ENCODE measurements at places on chromosomes 2 and 18.

DNA sequence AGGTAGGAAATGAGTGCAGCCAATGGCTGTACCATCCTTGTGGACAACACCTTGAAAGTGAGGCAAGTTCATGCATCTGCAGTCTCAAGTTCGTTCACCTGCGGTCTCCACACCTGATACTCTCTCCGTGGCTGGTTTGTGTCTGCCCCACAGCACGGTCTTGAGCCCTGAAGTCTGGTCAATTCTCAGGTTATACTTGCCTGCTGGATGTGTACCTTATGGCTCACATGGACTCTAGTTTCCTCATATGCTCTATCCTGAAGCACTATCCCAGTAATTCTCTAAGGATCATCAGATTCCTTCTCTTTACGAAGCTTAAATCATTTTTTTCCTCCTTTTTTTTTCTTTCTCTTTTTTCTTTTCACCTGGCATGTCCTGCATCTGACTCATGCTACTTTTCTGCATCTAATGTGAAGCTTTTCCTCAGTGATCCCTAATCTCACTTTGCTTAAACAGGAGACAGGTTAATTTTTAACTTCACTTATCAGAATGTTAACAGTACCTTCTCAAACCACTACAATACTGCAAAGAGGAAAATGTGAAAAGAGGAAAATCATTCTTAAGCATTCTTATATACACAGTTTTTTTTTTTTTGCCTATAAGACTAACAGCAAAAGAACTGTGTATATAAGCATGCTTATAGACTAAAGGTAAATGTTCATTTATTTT lies 511.2 kb downstream of the SOX11 start:
- no peak for DNase-seq

GRCh38 chr18:33826151-33826550 lies 248.1 kb downstream of the ASXL3 start:
- DNase-seq, result no peak

DNA sequence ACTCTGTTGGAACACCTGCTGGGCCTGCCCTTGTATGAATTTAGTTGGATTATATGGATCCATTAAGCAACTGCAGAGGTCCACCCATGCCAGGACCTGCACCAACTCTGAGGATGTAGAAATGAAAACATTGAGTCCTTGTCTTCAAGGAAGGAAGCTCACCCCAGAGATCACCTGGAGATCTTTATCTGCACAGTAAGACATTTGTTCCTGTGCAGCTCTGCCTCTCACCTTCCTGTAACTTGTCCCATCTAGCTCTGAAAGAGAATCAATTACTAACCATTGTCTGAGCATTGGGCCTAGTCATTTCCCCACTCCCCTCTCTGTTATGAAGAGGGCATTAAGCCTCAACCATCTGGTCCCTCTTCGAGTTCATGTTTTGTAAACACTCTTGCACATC lies 105.2 kb upstream of the YWHAQ start:
- DNase-seq, result no peak

- no peak for DNase-seq
These were observed 1115.3 kb downstream of the LRP1B start for GRCh38 chr2:141015341-141016047.

DNA sequence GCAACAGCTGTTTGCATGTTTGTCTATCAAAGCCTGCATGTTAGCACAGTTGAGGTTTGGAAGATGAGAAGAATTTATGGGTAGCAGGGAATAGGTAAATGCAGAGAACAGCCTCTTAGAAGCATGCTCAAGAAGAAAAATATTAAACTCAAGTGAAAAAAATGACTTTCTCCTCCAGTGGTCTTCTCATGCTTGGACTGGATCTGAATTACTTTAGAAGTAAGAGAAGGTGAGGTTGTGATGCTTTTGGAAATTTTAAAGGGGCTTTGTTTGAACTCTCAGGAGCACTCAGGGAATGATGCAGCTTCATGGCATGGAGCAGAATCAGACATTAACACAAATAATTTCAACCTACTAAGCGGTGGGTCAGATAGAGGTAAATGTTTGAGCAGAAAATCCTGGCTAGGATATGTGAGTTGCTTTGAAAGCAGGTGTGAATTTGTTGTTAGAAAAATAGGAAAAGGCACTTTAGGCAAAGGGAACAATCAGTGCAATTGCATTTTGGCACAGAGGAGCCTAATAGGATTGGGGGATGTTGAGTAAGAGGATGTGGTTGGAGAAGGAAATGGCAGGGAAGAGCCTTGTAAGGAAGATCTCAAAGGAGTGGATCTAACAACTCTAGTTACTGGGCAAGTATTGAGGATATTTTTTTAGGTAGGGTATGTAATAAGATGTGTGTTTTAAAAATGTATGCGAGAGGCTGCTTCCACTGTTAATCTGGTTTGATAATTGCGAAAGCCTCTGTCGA lies 76.3 kb downstream of the DDX1 start:
- peak; percentile 10 for DNase-seq

DNA sequence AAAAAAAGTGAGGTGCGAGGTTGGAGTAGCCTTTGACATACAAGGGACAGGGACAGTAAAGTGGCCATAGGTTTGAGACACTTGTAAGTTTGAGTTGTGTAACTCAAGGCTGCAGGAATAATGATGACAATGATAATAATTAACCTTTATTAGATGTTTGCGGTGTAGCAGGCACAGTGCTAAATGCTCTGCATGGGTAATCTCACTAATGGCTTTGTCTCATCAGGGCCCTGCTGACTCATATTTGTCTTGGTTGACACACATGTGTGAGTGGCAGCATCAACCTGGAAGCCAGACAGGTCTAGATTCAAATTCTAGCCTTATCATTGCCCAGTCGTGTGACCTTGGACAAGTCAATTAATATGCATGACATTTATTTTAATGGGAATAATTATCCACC lies 126.2 kb downstream of the FSHR start:
- no peak for DNase-seq

DNA sequence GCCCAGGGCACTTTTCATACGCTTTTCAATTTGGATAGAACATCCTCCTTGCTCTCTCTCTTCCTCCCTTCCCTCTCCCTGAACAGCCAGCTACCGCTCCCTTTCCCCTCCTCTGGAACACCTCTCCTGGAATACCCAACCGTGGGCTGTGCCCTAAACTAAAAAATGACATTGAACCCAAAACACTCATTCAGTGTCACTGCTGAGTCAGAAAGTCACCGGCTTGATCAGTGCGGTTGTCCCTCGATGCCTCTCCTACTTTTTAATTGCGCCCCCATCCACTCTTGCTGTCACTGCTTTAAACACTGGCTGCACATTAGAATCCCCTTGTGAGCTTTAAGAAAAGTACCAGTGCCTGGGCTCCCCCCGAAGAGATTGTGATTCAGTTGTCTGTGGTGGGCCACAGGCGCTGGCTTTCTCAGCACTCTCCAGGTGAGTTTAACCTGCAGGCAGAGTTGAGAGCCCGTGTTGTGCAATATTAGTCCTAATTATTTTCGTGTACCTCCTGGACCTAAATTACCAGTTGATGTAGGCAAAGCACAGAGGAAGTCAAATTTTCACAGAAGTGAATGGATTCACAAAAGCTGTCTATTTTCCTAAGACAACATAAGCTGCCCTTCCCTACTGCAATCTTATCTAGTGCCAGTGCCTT lies 302.0 kb downstream of the PRKCE start:
- no peak for DNase-seq

DNA sequence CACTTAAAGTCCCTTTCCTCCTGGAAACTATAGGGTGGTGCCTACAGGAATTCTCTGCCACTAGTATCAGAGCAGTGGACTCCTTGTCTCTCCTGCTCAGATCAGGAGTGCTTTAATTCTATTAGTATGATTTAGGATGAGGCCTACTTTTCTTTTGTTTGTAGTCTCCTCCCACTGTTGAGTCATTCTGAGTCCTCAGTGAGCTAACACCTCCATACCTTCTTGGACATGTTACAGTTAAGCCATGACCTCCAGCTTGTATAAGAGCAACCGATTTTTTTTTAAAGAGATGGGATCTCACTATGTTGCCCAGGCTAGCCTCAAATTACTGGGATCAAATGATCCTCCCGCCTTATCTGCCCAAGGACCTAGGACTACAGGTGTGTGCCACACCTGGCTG lies 48.7 kb upstream of the OTOF start:
- no peak for DNase-seq

GRCh38 chr2:199760574-199760973 lies 90.4 kb downstream of the FTCDNL1 start:
- DNase-seq, result no peak

DNA sequence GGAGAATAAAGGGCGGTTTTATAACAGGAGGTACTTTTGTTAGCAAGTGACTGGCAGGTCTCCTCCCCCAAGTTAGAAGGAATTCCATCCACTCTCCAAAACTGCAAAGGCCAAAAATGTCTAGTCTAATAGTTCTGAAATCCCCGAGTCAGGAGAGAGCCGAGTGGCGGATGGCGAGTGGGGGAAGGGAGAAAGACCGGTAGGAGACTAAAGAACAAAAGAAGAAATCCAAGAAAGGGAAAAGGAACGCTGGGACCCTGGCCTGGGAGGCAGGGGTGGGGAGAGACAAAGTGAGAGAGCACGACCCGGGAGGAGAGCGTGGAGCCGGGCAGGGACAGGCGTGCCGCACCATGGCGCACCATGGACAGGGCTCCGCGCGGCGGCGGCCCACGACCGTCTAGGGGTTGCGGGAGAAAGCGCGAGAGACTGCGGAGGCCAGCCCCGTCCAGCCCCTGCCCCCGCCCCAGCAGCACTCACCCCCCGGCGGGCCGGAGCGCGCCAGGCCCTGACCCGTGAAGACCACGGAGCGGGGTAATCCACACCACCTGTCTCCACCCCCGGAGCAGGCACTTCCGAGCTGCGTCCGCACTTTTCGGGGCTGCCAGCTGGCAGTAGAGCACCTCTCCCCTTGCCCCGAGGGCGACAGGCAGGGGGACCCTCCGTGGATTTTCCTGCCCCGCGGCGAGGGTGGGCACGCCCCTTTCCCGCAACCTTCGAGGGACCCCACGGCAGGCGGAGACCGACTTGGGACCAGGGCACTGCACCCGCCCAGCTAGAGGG lies 1.6 kb downstream of the CDH2 start:
- peak; percentile 42 for DNase-seq

- DNase-seq, result no peak
These were observed 49.1 kb downstream of the CLIP4 start for GRCh38 chr2:29164091-29164846.

- DNase-seq, result no peak
These were observed 1362.7 kb upstream of the CHAC2 start for GRCh38 chr2:52404866-52405265.

- DNase-seq, result no peak
These were observed 136.4 kb upstream of the COPS8 start for GRCh38 chr2:236949089-236949905.

GRCh38 chr2:108594132-108594981 lies 60.1 kb downstream of the LIMS1 start:
- peak; percentile 93 for DNase-seq

- no peak for DNase-seq
These were observed 242.3 kb downstream of the ATAD2B start for GRCh38 chr2:23684395-23685176.
